Panc1 (cell line): ENCODE measurements at places on chromosomes 6 and 20.

GRCh38 chr6:52392944-52393343, 27.2 kb upstream of the EFHC1 start:
- DNase-seq: no peak

DNA sequence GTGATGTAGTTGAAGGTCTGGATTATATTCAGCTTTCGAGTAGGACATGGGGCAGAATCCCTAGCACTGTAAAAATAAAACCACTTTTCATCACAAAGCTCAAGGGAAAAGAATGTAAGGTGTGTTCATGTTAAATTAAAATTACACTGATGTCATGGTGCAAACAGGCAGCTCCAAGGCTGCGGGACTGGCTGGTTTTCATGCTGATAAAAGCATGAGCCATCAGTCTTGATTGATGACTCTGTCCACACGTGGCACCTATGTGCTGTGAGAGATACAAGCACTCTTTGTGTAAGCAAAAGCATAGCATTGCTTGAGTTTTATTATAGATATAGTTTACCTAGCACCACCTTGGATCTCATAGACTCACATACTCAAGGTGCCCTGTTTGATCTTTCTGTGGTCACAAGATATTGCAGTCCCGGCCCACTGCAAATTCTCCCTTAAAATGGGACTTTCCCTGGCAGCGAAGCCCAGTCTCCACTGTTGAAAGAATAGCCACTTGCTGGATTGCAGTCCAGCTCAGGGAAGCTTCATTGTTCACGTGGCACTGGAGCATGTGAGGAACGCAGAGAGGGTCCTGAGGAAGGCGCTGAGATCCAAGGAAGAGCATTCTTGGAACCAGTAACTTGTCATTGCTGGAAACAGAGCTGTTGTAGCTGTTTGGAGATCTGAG, 90.6 kb downstream of the TIAM2 start:
- no peak for DNase-seq

- no peak for DNase-seq
Measured at GRCh38 chr6:168355716-168356522, 36.3 kb upstream of the DACT2 start.

DNA sequence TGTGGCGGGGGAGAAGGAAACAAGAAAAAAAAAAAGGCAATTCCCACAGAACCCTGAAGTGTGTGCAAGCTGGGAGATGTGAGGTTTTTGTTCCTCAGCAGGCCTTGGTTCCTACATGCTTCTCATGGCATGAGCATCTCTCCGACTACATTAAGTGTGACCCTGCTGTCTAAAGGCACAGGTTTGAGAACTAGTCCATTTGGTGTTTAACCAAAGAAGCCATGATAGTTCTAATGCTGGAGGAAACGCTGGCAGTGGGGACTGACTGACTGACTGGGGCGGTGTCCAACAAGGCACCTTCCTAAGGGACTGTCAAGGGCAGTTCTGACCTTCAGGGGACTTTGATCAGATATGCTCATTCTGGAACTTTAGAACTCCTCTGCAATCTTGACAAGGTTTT, 3.8 kb downstream of the TXNDC5 start:
- DNase-seq: no peak

- DNase-seq: no peak
Measured at GRCh38 chr20:47502271-47503239, 868 bp downstream of the NCOA3 start.

DNA sequence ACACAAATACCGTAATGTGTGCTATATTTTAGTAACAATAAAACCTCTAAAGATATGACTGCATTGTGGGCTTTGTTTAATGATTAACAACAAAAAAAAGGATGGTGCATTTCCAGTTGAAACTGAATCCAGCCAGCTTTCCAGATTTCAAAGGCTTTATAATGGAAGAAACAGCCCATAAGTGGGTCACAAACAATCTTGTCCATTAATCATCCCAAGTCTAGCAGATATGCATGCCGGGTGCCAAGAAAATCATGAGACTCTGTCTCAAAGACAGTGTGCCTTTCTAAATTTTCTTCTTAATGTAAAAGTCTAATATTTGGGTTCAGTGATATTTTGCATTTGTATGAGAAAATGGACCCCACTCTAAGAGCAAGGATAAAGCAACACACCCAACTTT, 20.6 kb upstream of the LAMP5 start:
- DNase-seq: no peak

GRCh38 chr20:3273371-3273770, 34.4 kb upstream of the SLC4A11 start:
- DNase-seq: no peak

DNA sequence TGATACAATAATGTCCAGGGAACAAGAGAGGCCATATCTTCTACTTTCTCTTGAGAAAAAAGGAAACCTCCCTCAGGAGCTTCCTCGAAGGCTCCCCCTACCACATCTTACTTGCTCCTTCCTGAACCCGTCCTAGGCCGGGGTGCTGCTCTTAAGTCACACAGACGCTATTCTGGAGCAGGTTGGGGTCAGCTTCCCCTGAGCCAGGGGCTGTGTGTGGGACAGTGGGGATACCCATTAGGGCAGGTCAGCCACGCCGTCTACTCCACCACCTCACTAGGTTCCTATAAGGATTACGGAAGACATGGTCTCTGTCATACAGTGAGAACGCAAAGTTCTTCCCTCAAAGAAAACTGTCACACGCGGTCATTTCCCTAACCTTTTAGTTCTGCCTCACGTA, 8.2 kb upstream of the PPP1R3G start:
- no peak for DNase-seq

GRCh38 chr20:16922834-16923233, 174.7 kb downstream of the OTOR start:
- DNase-seq: no peak

- no peak for DNase-seq
Measured at GRCh38 chr20:37529214-37529967, 1.7 kb upstream of the BLCAP start.

DNA sequence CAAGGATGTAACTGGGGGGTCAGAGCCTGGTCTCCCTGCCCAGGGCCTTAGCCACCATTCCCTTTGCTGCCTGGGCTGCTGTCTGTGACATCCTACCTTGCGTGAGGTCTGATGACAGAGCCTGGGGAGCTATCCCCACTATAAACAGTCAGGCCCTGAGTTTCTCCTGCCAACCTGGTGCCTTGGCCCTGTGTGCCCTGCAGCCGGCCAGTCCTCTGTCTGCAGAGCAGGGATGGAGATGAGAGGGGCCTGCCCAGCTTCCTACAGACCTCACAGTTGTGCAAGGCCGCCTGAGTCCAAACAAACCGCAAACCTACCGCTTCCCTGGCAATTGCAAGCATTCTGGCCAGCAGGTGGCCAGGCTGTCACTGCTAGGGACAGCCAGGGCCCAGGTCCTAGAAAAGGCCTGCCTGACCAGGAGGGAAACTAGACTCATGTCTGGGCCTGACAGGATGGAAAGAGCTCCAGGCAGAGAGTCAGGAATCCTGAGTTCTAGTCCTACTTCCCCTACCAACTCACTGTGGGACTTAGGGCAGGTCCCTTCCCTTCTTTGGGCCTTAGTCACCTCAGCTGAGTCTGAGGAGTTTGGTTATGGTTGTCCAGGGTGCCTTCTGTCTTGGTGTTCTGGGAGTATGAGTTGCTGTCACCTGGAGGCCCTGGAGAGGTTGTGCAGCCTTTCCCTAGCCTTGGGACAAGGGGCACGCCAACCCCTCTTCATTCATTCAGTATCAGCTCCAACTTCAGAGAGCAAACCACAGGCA, 86.2 kb downstream of the VEGFA start:
- no peak for DNase-seq

DNA sequence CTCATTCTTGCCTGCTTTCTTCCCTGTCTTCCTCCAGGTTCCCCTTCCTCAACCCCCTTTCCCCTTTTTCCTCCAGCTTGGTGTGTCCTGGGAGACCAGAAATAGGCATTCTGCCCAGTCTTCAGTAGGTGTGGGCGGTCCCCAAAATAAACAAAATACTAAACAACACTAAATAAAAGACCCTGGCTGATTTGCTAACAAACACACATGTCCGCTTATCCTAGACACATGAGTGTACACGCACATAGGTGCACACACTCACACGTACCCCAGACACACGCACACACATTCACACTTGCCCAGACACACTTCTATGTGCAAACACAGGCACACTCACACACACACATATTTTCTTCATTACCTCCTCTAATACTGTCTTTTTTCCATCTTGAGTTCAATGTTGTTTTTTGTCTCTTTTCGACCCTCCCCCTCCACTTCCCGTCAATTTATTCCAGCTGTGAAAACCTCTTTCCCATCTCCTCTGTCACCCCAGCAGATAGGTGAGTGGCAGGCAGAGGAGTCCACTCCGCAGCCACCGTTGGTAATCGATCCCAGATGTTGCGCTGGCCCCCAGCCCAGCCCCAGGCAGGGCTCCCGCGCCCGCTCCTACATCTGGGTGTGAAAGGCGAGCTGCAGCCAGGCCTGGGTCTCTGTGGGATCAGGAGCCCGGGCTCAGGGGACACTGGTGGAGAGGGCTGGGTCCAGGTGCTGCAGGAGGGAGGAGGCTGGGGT, 56.9 kb upstream of the FOXP4 start:
- no peak for DNase-seq
